ENCODE measurements at places on chromosomes 5 and 9.

DNA sequence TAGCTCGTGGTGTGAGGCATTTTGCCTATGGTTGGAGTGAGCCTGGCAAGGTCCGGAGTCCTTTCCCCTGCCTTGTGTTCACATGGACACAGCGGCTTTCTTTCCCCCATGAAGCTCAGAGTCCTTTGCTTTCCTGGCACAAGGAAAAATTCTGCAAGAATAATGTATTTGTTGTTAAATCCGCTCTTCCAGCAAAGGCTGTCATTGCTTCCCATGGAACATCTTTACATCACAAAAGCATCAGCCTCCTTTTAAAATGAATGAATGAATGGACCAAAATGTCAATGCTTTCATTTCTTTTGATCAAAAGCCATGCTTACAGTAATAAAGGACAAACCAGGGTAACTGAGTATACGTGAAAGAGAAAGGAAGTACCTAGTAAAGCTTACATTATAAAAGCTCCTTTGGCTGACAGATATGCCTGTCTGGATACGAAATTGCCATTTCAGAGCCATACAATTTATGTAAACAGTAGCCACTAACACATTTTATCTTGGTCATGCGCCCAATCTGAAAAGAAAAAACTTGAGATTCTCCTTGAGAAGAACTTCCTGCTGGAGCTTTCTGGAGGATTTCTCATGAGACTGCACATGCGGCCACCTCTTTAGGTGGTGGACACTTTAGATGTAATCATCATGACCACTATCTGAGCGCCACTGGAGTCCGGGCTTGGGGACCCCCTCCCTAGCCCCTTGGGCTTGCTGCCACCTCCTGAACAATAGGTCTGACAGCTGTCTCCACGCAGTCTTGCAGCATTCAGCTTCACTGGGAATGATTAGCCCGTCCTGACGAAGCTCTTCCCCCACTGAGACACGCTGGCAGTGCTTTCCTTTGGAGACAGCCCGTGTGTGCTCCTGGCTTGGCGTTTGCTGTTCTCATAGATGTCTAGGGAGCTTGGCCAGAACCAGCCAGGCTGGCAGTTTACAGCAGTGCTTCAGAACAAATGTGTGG lies 355.9 kb downstream of the ADAMTS6 start:
- DNase-seq: no peak

GRCh38 chr5:58016877-58017276 lies 443.0 kb downstream of the PLK2 start:
- no peak for DNase-seq

GRCh38 chr5:78112931-78113330 lies 181.6 kb downstream of the AP3B1 start:
- no peak for DNase-seq

DNA sequence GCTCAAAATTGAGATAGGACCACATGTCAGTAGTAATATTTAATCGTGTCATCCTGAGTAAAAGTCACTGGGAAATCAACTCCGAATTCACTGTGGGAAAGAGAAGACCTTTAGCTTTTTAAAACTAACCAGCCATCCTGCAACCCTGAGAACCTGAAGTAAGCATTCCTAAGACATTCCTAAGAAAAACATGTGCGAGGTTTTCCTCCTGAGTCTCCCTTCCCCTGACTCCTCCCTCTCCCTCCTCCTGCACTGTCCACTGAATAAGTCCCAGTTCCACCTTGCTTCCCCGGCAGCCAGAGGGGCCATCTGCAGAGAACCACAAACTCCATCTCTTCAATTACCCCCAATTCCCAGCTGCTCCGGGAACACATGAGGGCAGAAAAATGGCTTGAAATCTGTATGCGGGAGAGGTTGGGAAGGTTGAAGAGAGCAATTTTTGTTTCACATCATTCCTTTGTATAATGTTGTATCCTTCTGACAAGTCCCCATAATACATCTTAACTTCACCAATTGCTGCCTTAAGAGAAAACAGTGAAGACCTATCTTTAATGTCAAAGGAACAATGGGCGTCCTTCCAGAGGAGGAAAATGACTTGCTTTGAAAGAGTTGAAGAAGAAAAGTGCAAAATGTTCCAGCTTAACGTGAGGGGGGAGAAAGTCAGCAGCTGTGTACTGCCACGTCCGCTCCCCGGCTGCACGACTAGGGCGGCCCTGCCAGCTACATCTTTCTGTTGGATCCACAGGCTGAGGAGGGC lies 186.3 kb downstream of the ZNF462 start:
- no peak for DNase-seq

DNA sequence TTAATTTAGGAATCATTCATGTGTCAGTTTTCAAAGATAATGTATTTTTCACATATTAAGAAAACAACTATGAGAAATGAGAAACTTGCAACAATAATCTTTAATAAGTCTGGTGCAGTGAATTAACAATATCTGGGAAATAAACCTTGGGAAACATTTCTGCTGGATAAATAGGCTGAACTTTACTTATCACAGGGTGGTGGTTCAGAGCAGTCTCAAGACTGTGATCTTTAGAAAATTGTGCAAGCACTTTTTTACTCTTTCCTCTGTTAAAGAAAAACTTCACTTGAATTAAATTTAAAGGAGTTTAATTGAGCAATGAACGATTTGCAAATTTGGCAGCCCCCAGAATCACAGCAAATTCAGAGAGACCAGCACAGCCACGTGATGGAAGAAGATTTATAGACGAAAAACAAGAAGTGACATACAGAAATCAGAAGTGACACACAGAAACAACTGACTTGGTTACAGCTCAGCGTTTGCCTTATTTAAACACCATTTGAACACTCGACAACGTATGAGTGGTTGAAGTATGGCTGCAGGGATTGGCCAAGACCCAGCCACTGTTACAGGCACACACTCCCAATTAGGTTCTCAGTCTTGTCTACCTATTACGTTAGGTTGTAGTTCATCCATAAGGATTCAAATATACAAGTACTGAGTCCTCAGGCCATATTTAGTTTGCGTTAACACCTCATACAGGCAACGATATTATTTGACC lies 631.9 kb downstream of the SLCO4C1 start:
- DNase-seq: no peak

All from GM10248 (cell line).